ENCODE measurements at places on chromosomes 13 and 19.

GRCh38 chr13:59835569-59835968, 328.2 kb downstream of the DIAPH3 start:
- no peak for DNase-seq

DNA sequence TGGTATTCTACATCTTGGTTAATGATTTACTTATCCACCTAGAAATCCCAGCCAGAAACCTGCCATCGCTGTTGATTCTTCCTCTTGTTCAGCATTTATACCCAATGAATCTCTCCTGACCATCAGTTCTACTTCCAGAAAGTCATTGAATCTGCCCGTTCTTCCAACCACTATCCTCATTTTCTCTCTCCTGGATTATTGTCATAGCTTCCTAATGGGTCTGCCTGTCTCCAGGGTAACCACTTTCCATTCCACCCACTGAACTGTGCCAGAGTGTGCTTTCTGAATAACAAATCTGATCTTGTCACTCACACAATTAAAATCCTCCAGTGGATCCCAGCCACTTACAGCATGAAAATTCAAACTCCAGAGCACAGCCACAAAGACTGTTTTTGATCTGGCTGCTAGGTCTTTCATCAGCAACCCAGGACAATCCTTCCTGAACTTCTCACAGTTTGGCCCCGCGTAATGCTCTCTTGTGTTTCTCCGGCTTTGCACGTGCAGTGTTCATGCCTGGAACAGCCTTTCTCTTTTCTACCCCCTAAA, 330.6 kb downstream of the SPRY2 start:
- DNase-seq = no peak

DNA sequence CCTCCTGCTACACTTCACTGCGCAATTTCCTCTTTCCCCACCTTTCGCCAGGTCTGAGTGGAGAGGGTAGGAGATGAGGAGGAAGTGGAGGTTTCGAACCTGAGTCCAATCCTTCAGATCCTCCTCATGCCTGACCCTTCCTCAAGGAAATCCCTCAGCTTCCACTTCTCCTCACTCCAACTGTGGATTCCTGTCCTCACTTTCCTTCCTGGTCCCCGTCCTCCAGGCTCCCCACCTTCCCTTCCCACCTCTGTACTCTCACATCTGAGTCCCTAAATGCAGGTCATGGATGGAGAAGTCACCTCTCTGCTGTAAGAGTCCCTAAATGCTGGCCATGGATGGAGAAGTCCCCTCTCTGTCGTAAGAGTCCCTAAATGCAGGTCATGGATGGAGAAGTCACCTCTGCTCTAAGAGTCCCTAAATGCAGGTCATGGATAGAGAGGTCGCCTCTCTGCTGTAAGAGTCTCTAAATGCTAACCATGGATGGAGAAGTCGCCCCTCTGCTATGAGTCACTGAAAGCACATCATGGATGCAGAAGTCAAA, 3.1 kb downstream of the TMEM86B start:
- no peak for DNase-seq

DNA sequence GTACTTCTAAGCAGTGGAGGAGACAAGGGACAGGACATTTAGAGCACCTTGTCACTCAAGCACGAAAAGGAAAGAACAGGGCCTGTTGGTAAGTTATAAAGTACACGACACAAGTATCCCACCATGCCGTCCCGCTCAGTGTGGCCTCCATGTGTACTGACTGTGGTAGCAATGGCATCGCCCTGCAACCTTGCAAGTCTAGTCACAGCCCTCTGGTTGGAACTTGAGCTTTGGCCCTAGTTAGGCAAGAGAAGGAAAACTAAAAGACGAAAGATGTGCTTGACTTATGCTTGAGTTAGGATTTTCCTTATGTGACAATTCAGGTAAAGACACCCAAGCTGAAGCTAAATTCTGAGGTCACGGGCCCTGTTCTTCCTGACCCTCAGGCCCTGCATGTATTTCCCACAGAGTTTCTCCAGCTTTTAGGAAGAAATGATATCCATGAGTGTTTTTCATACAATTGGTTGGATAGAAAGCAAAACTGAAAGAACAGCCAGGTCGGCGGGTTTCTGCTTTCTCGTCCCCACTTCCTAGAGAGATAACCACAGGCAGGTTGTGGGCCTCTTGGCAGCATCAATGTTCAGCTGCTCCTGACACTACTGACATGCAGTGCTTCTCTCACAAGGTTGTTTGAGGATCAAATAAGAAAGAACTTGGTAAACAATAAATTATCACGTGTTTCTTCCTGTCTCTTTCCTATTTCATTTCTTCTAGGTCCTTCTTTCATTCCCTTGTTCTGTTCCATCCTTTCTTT, 216.2 kb downstream of the IRS2 start:
- DNase-seq = peak; percentile 10

DNA sequence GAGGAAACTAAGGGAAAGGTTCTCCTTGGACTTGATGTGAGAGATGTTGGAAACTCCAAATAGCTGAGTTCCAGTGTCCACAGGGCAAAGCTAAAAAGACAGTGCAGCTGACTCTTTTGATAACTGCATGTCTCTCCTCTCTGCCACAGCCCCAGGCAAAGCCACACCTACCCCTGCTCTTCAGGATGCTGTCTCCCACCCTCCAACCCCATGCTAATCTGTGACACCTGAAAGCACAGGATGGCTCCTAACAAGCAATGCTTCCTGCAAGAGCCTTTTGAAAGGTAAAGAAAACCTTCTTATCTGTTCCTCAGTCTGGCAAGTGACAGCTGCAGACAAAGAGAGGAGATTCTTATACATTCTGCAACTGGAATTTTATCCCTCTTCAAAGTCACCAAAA, 14.5 kb downstream of the SLC46A3 start:
- no peak for DNase-seq

- DNase-seq = no peak
Observed at GRCh38 chr19:42023943-42024260, 29.9 kb upstream of the ATP1A3 start.

DNA sequence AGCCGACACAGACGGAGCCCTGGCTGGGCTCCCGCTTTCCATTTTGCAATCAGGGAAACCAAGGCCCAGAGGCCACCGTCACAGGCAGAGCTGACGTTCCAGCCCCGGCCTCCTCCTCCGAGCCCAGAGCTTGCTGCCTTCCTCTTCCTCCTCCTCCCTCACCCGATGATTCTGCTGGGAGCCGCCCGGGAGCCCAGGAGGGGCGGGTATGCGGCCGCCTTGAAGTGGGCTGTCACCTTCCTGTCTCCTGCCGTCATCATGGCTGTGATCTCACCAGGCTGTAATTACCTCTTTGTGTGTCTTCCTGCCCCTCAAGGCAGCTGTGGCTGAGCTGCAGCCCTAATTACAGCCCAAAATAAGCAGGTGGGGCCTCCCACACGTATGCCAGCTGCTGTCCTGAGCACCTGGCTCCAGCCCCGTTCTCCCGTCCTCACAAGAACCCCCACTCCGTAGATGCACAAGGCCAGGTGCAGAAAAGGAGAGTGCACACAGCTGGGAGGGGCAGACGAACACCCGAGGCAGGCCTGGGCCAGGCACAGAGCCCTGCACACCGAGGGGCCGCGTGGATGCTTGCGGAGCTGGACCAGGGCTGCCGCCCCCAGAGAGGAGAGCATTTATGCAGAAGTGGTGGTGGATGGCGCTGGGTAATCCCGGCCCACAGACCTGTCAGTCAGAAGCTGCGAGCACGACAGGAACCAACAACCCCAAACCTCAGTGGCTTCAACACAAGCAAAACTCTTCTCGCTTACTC, 4.0 kb downstream of the TPGS1 start:
- DNase-seq = no peak

- DNase-seq = no peak
Observed at GRCh38 chr19:35178701-35179100, 24.2 kb downstream of the FXYD5 start.

- DNase-seq = no peak
Observed at GRCh38 chr13:101575581-101575980, 123.1 kb downstream of the ITGBL1 start.

- no peak for DNase-seq
Observed at GRCh38 chr13:72061613-72062012, 194.6 kb upstream of the DACH1 start.

- DNase-seq = no peak
Observed at GRCh38 chr19:38990949-38991697, 15.6 kb upstream of the FBXO17 start.

Measured in GM12892 (cell line).